Stimulated activated effector memory CD8-positive, alpha-beta T cell treated with anti-CD3 and anti-CD28 coated beads, Interleukin-12 subunit alpha, Interleukin-12 subunit beta, amount 100 ng/mL, for 72 hours (primary cell): ENCODE measurements at places on chromosomes 5 and 9.
A peak's percentile ranks its signal among the peaks of the same experiment; 100 is the strongest.

GRCh38 chr5:121974261-121974660 is 12.5 kb downstream of the SRFBP1 start:
- DNase-seq = no peak

DNA sequence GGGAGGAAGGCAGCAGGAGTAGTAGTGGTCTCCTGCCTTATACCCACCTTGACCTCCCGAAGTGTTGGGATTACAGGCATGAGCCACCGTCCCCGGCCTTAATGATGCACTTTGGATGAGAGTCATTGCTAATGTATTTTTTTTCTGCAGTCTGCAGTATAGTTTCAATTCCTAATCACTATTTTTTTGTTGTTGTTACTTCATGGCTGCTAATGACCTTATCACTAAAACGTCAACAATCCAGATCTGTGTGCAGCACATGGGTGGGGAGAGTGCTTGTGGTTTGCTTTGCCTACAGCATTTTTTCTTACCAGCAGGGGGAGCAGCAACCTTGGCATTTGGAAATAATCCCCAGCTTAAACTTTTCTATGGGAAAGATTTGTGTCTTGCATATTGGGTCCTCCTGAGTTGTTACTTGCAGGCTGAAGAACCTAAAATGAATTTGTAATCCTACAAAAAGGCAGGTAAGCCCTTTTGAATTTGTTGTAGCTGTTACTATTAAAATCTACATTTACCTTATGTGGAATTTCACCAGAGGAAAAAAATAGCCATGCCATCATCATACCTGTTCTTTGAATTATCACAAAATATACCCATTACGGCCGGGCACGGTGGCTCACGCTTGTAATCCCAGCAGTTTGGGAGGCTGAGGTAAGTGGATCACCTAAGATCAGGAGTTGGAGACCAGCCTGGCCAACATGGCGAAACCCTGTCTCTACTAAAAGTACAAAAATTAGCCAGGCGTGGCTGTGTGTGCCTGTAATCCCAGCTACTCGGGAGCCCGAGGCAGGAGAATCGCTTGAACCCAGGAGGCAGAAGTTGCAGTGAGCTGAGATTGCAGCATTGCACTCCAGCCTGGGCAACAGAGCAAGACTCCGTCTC is 6.3 kb upstream of the MED7 start:
- peak; percentile 90 for DNase-seq

DNA sequence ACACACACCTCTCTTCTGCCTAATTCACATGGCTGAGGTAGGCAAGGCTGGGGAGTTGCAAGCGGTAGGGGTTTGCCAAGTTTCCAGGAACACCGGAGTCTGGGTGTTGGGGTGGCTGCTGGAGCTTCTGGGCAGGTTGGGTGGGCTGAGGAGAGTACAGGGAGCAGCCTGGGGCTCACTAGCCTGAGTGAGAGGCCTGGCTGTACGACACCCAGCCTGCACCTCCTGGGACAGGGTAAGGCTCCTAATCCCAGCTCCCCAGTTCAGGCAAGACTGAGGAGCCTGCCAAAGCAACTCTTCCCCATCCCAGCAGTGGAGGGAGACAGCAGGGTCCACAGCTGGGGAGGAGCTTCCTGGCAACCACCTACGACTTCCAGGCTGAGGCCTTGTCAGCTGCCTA is 8.0 kb downstream of the SPAAR start:
- no peak for DNase-seq

- DNase-seq = no peak
Measured at GRCh38 chr5:136780518-136780917, 415.2 kb upstream of the TRPC7 start.

- DNase-seq = no peak
Measured at GRCh38 chr9:8492679-8493078, 693.1 kb upstream of the DMAC1 start.

GRCh38 chr5:6631441-6631840 is 1.4 kb downstream of the NSUN2 start:
- DNase-seq = no peak

DNA sequence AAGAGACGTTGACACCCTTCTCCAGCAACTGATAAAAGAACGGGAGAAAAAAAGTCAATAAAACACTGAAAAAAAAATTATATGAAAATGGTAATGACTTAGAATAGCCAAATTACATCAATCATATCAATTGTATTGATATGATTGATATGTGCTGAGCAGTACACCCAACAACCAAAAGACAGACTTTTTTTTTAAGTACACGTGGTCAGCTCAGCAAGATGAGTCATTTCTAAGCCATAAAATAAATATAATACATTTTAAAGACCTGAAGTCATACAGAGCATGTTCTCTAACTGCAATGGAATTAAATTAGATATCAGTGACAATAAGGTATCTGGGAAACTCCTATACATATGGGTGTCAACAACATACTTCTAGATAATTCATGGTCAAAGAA is 30.9 kb upstream of the OLFM1 start:
- no peak for DNase-seq

GRCh38 chr5:33890131-33891032 is 1.4 kb downstream of the ADAMTS12 start:
- no peak for DNase-seq

DNA sequence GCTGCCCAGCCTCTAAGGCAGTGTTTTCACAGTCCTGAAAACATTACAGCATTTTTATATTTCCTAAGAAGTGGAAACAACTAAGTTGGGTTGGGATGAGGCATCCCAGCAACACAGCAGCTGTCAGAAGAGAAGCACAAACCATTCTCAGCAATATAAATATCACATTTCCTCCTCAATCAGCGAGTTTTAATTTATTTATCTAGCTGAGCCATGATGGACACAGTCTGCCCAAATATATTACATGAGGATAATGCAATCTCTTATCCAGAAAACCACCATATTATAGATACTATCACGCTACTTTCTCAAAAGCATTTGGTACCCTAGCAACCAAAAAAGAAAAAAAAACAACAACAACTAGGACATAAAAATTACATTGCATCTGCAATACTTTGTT is 158.5 kb downstream of the FSTL4 start:
- no peak for DNase-seq

DNA sequence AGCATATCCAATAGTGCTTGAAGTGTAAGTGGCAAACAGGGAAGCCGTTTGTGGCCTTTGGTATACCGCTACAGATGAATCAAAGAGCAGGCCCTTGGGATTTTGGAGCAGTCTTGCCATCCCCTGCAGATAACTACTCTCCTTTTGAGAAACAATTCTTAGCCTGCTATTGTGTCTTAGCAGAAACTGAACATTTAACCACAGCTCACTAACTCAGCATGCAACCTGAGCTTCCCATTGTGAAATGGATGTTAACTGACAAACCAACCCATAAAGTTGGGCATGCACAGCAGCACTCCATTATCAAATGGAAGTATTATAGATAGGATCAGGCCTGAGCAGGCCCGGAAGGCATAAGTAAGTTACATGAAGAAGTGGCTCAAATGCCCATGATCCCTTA is 315.3 kb upstream of the PTGER4 start:
- DNase-seq = no peak

DNA sequence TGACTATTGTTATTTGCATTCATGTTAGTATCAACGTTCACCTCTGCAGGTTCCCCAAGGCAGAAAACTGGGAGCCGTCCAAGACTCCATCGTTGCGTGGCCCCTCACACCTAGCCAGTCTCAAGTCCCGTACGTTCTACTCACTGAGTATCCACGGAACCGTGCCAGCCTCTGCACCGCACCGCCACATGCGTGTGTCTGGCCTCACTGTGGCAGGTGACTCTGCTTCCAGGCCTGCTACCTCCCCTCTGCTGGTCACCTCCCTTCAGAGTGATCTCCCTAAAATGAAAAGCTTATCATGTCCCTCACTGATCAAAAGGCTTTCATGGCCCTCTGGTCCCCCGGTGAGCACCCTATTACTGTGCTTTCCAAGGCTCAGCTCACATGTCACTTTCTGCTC is 108.1 kb downstream of the GABBR2 start:
- DNase-seq = no peak

DNA sequence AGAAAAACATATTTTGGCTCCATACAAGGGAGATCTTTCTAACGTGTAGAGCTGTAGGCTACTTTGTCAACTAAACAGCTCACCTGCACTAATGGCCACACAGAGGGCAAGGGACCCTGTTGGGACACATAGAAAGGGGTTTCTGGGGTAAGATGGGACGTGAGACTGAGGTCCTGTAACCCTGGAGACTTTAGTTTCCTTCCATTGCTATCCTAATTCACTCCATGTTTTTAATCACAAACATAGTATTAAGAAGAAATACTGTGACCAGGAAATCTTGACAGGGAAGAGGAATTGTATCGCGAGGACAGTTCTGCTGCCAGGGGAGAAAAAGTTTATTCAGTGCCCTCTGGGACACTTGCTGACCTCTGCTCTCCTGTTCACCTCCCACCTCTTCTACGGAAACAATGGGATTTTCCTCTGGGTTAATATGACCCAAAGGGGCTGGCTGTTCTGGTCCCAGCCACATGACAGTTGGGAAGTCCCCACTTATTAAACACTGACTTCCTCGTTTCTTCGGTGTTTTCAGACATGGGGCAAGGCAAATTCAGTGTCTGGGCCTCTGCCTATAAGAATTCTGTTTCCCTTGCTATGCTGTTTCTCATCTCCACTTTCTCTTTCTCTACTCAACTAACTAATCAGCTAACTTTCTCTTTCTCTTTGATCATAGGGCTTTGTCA is 106.9 kb upstream of the SEMA6A start:
- DNase-seq = no peak

GRCh38 chr5:57817001-57817453 is 334.4 kb upstream of the ACTBL2 start:
- DNase-seq = no peak

GRCh38 chr9:133126697-133127339 is 5.8 kb upstream of the RALGDS start:
- DNase-seq = no peak

DNA sequence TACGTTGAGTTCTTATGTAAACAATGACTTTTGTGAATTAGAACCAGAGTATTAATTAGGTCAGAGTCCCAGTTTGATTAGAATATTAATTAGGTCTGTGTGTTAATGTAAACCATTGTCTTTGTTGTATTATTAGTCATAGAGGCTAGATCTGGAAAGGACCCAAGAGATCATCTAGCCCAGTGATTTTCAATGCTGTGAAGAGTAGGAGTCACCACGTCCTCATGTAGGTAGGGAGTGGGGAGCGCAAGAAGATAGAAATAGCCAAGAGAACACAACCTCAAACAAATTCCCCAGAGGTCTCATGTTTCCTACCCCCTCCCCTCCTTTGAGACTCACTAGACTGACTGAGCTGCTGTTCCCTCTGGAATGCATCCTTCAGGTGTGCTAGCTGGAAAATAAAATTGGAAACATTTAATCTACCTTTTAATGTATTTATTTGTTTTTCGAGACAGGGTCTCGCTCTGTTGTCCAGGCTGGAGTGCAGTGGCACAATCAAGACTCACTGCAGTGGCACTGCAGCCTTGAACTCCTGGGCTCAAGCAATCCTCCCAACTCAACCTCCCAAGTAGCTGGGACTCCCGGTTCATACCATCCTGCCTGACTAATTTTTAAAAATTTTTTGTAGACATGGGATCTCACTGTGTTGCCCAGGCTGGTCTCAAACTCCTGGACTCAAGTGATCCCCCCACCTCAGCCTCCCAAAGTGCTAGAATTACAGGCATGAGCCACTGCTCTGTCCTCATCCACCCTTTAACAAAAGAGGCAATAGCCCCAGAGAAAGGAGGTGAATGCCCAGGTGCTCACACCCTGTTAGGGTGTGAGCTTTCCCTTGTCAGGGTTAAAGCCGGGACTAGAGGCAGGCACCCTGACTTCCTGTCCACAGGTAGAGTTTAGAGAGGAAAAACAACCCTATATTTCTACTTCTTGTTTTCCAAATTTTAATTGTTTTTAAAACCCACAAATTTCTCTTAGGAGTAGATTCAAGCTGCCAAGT is 92.9 kb downstream of the INIP start:
- no peak for DNase-seq

GRCh38 chr9:33263131-33264002 is 1.1 kb downstream of the BAG1 start:
- peak; percentile 61 for DNase-seq

DNA sequence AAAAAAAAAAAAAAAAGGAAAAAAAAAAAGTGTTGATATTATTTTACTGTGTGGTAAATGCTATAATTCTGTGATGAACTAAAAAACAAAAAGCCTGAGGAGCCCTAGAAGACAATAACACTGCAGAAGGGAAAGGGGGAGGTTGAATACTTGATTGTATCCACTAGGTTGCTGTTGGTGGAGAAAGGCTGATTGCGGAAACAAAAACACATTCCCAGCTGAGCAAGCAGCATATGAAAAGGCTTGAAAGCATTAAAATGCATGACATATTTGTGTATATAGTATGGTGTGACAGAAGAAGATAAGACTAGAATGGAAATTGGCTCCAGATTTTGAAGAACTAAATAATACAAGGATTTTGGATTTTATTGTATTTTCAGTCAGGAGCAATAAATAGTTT is 8.9 kb downstream of the RABGAP1 start:
- DNase-seq = no peak

- DNase-seq = no peak
Measured at GRCh38 chr5:107766439-107766838, 95.7 kb upstream of the EFNA5 start.

GRCh38 chr5:54159153-54159892 is 151.1 kb downstream of the ARL15 start:
- no peak for DNase-seq

- no peak for DNase-seq
Measured at GRCh38 chr9:91746357-91746756, 203.7 kb downstream of the ROR2 start.

DNA sequence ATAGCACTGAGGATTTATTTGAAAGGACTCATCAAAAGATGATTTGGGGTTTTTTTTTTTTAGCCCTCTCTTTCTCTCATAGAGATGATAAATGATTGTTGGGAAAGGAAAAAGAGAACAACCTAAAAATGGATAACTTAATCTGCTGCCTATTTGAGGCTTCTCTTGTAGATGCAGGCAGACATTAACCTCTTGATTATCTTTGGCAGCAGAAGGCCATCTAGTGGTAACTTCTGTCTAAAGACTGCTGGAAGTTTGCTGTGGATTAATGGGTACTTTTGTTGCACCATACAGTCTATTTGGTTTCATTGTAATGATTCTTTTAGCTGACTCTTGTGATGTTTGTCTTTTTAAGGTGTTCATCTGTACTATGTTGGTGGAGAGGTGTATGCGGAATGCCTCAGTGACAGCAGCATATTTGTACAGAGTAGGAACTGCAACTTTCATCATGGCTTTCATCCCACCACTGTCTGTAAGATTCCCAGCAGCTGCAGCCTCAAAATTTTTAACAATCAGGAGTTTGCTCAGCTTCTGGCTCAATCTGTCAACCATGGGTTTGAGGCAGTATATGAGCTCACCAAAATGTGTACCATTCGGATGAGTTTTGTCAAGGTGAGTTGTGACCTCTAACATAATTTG is 18.8 kb downstream of the SMIM32 start:
- no peak for DNase-seq

- DNase-seq = no peak
Measured at GRCh38 chr9:27602142-27602861, 29.0 kb upstream of the C9orf72 start.

DNA sequence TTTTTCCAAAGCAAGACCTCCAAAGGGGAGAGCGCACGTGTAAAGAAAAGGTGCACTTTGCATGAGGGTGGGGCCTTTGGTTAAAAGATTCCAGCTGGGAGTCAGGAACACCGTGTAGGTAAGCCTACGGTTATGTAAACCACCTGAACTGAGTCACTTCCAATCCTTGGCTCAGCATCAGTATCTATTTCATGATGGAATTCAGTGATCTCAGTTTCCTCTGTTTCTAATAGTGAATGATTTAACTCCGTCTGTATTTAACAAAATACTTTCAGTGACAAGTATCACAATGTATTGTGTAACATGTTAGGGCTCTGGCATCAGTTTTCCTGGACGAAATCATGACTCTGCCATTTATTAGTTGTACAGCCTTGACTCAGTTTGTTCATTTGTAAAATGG is 1.3 kb upstream of the SVEP1 start:
- no peak for DNase-seq
